Breast epithelium (tissue), 4 donors: ENCODE measurements at places on chromosomes 4 and X. TPM values are rescaled to one million over a fixed set of nuclear protein-coding genes. Genes with fewer than 3 reads are reported as not detected.

GRCh38 chrX:18883234-18883960 lies 100.5 kb downstream of the PHKA2 start:
- DNase-seq: no peak

DNA sequence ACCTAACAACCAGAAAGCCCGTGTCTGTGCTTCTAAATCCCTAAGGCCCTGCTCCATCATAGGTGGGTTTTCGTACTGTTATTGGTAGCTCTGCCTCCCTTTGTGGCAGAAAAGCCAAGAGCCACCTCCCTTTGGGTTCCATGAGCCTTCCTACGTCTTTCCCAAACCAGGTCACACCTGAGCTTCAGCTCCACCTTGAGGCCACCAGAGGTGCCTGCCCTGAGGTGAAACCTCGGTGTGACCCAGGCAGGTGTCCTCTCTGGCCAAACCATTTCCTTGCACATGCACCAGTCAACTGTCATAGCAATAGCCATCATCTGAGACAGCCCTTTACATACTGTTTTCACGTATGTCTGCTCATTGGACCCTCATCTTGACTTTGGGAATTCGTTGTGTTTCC lies 188.0 kb upstream of the RBPJ start:
- no peak for DNase-seq

GRCh38 chr4:31071508-31072486 lies 351.6 kb downstream of the PCDH7 start:
- no peak for DNase-seq

DNA sequence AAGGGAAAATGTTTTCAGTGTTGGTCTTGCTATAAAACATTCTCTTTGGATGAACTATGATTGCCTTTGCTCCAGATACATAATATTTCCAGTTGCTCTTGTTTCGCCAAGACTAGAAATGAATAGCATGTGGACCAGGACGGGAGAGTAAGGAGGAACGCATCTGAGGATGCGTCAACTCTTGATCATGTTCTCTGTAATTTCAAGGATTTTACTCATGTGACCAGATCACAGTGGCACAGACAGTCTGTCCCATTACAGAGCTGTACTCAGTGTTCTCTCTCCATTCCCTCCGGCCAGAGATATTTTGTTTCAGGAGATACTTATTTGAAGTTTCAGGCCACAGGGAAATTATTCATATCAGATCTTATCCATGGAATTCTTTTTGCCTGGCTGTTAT lies 266.6 kb downstream of the MID1IP1 start:
- DNase-seq: no peak

- DNase-seq: no peak
These were observed 189.3 kb downstream of the PTTG2 start for GRCh38 chr4:38149472-38149996.

GRCh38 chr4:139526928-139527327 lies 29.1 kb downstream of the SETD7 start:
- DNase-seq: no peak

DNA sequence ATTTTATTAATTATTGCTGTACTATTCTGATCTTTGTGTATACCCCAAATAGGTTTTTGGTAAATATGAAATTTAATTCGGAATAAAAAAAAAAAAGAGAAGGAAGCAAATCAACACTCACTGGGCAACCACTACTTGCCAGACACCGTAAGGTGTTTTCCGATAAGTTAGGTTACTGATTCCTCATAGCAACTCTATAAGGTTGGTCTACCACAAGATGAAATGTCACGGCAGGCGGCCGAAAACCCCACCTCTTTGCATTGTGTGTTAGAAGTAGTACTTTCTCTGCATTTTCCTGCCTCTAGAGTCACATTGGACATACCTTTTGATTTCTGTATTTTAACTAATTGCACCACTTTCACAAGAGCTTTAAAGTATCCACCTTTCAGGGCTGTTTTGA lies 44.5 kb upstream of the RASGEF1B start:
- no peak for DNase-seq

GRCh38 chr4:164509951-164510350 lies 244.0 kb upstream of the SMIM31 start:
- no peak for DNase-seq

DNA sequence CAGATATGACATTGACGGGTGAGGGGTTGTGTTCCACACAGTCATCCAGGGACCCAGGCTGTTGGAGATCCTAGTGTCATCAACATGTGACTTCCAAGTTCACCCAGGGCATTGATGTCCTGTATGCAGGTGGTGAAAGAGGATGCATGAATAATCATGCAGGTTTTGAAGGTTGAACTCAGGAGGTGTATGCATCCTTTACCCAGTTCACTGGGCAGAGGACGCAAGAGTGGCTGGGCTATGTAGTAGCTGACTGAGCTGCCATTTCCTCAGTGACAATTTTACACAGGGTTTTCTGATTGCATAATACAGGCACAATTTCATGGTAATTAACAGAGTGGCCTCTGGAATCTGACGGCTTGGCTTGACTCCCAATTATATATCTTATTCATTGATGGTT lies 323.0 kb downstream of the HS3ST1 start:
- DNase-seq: no peak

DNA sequence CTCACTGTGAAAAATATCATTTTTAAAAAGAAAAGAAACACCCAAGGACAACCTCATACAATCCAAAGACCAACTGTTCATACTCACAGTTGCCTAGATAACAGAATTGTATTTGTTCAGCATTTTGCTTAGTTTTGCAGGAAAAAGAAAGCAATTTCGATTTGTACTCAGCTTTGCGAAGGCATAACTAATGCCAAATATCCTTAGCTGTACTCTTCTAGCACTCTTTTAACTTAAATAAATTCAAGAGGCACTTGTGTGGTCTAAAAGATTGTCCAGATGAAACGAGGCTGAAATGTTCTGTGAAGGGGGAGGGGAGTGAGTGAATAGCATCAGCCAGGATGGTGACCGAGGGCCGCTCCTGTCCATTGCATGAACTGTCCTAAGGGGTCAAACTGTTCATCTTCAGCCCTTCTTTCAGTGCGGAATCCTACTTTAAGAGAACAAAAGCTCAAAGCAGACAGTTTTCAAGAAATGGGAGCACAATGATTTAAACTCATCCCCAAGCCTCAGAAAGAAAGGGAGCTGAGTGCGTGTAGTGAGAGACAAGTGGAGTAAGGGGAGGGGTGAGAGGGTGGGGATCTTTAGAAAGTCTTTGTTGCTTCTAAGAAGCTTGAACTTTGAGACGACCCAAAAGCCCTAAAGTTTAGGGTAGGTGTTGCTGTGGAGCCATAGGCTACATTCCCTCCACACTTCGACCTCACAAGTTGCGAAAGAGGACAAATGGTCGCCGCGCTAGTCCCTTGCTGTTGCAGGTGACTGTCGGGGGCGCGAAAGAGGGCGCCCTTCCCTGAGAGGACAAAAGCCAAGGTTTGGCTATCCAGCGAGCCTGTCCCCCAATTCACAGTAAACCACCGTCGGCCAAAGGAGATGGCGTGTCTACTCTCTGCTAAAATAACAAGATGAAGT lies 4.0 kb upstream of the NEUROG2 start:
- no peak for DNase-seq

- DNase-seq: no peak
These were observed 5.8 kb downstream of the LRPAP1 start for GRCh38 chr4:3526456-3526855.

DNA sequence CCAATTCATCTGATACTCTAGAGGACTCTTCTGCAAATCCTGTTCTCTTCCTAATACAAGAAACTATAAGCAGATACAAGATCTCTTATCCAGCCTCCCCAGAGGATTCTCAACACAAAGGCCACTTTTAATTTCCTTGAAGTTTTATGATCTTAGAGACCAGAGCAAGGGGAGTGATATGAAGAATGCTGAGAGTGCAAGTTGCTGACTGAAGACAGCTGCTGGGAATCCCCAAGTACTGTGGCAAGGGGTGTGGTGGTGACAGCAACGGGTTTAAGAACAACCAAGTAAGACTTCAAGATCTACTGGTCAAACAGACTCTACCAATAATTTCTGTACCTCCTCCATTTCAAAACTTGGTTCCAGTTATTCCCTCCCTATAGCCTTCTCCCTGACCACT lies 7.0 kb downstream of the AMMECR1 start:
- no peak for DNase-seq

DNA sequence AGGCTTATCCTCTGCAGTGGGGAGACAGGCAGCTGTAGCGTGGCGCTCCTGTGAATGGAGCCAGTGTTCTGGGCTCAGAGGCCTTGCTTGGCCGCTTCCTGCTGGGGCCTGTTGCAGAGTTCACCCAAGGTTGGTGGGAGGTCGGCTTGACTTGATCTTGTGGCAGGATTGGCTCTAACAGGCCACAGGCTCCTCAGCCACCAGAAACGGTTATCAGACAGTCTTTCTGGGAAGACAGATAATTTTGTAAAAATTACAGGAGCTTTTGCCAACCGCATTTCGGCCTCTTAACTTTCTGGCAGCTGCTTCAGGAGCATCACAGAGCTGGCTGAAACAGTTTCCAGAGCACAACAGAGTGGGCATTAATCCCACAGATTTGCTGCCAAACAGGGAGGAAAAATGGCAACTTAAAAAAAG lies 66.4 kb downstream of the DIPK2B start:
- no peak for DNase-seq

GRCh38 chr4:186726426-186727168 lies 2.9 kb upstream of the FAT1 start:
- DNase-seq: peak; percentile 74

- no peak for DNase-seq
These were observed 6.2 kb downstream of the PPP1R2C start for GRCh38 chrX:42771506-42772335.

- no peak for DNase-seq
These were observed 89.5 kb downstream of the CBR4 start for GRCh38 chr4:168920441-168921065.

DNA sequence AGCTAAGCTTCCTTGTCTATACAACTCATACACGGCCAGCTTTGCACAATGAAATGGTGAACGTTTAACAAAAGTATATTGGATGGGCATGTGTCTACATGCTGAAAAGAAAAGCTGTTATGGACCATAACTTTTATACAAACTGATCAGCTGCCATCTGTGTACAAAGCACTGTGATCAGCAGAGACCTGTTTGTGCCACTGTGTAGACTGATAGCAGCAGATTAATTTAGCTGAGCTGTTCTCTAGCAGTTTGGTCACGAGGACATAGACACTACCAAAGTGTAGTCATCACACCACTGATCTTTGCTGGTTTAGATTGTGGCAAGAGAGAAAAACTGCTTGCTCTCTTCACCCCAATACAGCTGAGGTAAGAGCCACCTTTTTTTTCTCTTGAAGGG lies 124.5 kb downstream of the RAPGEF2 start:
- no peak for DNase-seq

DNA sequence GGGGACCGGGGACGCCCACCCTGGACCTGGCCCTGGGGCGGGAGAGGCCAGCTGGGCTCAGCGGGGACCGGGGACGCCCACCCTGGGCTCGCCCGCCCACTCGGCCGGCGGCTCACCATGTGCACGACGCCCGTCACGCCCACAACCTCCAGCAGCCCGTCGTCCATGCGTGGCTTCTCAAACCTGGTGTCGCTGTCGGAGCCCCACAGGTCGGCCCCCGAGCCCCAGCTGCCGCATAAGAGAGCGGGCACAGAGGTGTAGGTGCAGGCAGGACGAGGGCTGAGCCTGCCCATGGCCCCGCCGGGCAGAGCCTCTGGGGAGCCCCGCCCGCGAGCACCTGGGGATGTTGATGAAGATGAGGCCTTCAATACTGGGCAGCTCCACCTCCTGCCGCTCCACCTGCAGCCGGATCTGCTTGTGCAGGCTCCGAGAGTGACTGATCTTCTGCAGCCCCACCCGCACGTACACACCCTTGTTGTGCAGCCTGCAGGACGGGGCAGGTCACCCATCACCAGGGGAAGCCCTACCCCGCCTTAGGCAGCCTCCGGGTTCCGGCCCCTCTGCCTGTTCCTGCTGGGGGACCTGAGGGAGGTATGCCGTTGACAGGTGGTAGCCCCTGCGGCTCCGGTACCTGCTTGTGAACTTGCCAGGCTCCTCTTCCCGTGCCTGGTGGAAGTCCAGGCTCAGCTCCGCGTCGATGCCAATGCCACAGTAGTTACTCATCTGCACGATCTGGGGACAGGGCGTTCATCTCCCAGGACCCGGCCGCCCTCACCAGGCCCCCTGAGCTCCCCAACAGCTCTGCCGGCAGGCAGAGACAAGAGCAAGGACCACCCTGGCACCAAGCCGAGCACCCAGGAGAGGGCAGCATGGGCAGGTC lies 11.8 kb downstream of the DGKQ start:
- no peak for DNase-seq

GRCh38 chr4:25133132-25133531 lies 27.1 kb downstream of the SEPSECS start:
- no peak for DNase-seq

DNA sequence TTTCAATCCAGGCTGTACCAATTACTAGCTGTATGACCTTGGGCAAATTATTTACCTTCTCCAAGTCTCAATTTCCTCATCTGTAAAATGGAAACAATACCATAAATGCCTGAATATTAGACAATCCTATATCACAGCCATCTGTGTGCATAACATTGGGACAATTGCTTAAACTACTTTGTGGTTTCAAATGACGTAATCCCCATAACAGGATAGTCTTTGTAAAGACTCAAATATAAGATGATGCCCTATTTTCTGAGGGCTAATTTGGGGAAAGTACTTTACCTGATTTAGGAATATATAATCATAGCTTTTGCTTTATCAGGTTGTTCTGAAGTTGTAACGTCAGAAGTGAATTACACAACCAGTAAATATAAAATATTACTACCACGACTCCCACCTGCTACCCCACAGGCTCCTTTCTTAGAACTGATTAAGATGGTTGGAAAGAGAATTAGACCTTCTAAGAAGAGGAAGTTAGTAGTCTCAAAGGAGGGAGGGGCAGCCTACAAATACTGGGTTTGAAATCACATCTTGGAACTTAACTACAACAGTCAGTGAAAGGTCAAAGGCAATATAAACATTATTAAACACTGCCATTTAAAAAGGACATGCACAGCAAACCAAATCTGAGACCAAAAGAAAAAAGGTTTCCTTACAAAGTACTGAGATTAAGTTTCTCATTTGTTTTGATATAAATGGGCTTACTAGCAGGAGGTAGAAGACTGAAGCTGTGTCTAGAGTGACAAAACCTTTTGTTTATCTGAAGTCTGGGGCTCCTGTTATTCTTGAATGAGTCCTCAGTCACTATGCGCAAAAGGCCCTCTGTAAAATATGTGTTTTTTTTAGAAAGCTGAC lies 215.0 kb downstream of the SCFD2 start:
- DNase-seq: no peak

The ALPK1 gene
- total RNA-seq: 59.3 TPM

The KCTD8 gene
- total RNA-seq: 1.9 TPM

The MID1IP1 gene
- total RNA-seq: 21.7 TPM

The STK32B gene
- total RNA-seq: 4.6 TPM

The HMGN5 gene
- 8.3 TPM for total RNA-seq

The SSX2B gene
- not detected for total RNA-seq

The GABRQ gene
- not detected for total RNA-seq

The FBXW7 gene
- total RNA-seq: 247 TPM

The CPLX1 gene
- total RNA-seq: 2.6 TPM

The IL15 gene
- total RNA-seq: 5.6 TPM

The EGF gene
- 12.5 TPM for total RNA-seq

The SPIN2A gene
- 0.32 TPM for total RNA-seq
